ENCODE measurements at places on chromosomes 3 and 15.

- no peak for DNase-seq
Measured at GRCh38 chr15:51496246-51496645, 126.3 kb downstream of the DMXL2 start.

- DNase-seq = no peak
Measured at GRCh38 chr15:85782064-85782463, 12.7 kb downstream of the KLHL25 start.

DNA sequence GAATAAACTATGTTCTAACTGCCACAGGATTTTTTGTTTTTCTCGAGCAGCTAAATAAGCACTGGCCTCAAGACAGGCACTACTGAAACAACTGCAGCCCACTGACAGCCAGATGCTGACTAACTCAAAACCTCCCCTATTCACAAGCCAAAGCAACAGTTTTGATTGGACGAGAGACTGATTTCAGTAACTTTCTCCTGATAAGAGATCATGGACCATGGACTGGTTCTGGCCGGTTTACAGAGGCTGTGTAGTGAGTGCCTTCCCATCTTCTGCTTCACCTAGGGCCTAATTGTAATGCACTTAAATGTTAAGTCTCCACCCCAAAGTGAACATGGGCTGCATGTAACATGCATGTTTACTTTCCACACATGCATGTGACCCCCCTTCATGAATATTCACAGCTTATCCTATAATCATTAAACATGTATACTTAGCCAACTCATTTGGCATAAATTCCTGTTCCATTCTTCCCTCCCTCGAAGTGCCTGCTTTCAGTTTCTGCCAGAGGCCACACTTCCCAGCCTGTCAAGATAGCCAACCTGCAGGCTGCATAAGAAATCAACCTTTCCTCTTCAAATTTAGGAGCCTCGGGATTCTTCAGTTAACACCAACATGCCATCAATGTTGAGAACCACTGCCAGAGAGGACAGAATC lies 108.2 kb downstream of the ULK4 start:
- no peak for DNase-seq

DNA sequence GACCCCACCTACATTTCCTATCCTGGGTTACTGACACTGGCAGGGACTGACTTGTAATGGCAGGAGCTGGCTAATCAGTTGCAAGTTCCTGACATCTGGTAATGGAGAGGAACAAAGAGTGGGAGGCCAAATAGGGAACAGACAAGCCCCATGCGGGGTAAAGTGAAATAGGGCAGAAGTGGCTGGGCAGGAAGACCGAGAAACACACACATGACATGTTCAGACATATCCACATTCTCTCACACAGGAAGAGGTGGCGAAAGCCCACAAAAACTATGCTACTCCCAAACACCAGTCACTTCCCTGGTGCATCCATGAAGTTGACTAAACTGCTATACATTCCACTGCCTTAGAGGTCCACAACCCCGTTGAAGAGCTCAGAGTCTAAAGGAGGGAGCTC lies 394.1 kb upstream of the TBL1XR1 start:
- DNase-seq = no peak

DNA sequence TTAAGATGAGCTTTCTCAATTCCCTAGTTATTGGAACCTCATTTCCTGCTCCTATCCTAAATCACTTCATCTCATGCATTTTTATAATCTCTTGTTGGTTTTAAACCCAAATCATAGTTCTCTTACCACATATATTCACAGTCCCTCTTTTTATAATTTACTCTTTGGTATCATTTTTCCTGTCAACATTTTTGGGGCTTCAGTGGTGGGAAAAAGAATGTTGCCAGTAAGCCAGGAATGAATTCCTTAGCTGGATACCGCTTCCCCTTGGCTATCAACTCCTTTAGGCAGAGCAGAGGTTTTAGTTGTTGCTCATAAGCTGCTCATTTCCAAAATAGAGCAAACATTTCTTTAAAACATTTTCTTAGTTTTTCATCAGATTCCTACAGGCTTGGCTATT lies 112.3 kb downstream of the GALK2 start:
- DNase-seq = no peak

- DNase-seq = no peak
Measured at GRCh38 chr3:138023754-138024153, 13.8 kb downstream of the CLDN18 start.

DNA sequence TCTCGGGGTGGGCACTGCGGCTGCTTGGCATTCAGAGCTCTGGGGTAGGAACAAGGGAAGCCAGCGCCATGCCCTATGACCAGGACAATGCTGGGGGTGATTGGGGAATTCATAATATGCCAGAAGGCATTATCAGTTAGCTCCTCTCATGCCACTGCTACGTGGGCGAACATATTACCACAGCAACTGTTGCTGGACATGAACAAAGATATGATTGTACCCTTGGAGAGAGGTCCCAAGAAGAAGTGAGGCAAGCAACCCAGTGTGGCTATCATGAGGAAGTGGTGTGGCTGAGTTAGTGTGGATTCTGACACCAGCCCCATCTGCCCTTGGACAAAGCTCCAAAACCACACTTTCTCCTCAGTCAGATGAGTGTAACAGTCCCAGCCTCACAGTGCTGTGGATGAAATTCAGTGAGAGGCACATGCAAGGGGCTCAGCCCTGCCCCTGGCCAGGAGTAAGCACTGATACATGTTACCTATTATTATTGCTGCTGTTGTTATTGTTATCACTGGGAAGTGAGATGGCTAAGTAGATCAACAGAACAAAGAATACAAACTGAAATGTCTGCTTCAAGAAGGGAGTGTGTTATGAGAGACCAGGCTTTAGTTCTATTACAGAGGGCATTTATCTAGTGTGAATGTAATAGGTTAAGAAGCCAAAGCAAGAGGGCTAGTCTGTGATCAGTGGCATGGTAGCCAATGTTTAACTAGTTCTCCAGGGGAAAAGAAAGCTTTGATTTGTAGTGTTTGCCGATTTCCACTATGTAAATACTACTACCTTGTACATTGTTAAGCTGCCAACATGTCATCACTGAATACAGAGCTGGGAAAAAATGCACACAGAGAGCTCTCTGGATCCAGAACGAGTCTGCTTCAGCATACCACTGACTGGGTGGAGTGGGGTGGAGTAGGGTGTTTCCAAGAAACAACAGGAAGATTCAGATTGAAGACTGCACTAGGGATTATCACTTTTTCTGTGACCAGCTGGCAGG lies 222.3 kb upstream of the EIF1B start:
- no peak for DNase-seq

GRCh38 chr15:85834651-85835050 lies 39.9 kb upstream of the KLHL25 start:
- no peak for DNase-seq
